ENCODE measurements at places on chromosomes 16 and 17. TPM values are rescaled to one million over a fixed set of nuclear protein-coding genes. Genes with fewer than 3 reads are reported as not detected.

- DNase-seq, result no peak
Observed at GRCh38 chr16:77780378-77780837, 8.0 kb upstream of the VAT1L start.

- DNase-seq, result no peak
Observed at GRCh38 chr16:1042866-1043265, 29.7 kb upstream of the SSTR5 start.

DNA sequence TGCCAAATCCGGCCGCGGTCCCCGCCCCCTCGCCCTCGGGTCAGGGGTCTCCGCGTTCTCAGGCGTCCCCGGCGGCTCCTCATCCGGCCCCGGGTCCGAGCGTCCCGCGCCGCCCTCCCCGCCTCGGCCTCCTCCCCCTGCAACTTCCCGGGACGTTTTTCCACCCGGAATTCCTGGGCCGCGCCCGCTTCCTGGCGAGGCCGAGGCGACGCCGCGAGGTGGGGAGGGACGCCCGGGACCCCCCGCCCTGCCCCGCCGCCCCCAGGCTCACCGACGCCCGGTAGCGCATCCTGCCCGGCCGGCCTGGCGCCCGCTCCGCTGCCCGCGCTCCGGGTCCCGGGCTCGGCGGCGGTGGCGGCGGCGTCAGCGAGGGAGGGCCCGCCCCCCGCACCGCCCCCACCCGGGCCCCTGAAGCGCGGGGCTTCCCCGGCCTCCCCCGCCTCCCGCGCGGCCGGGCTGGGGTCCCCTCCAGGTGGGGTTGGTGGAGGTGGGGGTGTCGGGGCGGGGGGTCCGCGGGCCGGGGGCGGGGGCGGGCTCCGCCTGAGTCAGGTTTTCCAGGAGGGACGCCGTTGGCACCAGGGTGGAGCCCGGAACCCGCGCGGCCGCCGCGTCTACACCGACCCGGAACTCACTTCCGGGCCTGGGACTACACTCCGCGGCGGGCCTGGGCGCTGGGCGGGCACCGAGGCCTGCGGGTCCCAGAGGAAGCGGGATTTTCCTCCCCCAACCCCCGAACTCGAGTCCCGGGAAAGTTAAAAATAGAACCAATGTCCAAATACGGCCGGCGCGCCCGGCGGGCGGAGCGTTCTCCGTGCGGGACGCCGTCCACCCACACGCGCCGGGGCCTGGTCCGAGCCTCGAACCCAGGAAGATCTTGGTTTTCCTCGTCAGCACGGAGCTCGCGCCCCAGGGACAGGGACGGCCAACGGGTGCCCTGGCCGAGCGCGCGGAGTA lies 6.8 kb downstream of the MYO1C start:
- peak; percentile 65 for DNase-seq

- DNase-seq, result no peak
Observed at GRCh38 chr17:70314096-70314495, 144.8 kb downstream of the KCNJ2 start.

GRCh38 chr17:47721725-47722124 lies 11.3 kb upstream of the TBX21 start:
- DNase-seq, result no peak

DNA sequence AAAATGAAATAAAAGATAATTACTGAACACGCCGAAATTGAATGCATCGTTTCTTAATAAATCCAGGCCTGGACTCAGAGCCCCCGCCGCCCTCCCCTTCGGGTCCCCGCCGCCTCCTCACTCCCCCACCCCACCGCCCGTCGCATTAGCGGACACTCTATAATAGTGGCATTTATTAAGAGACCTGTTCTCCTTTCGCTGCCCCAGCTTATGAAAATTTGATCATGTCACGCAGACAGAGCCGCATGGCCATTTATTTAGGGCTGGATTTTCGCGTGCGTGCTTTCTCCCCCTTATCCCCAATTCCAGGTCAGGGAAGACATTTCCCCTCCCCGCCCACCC lies 6.3 kb upstream of the HOXB2 start:
- DNase-seq, result no peak

CYB5B gene
- total RNA-seq, result 178 TPM

MYCBPAP gene
- total RNA-seq, result 4.8 TPM

AANAT gene
- total RNA-seq, result not detected

RNF135 gene
- 6.1 TPM for total RNA-seq

CDH11 gene
- total RNA-seq, result not detected

SDR42E2 gene
- total RNA-seq, result not detected

RHOT1 gene
- 26.4 TPM for total RNA-seq

Data from activated CD4-positive, alpha-beta T cell treated with anti-CD3 and anti-CD28 coated beads, Interleukin-2, amount 10 ng/mL, durations not matched to agents 7 days and 5 days (primary cell).